Stimulated activated CD4-positive, alpha-beta T cell treated with anti-CD3 and anti-CD28 coated beads, TNF-alpha, amount 100 ng/mL, for 1 hour (primary cell): ENCODE measurements at places on chromosomes 7 and 10.

DNA sequence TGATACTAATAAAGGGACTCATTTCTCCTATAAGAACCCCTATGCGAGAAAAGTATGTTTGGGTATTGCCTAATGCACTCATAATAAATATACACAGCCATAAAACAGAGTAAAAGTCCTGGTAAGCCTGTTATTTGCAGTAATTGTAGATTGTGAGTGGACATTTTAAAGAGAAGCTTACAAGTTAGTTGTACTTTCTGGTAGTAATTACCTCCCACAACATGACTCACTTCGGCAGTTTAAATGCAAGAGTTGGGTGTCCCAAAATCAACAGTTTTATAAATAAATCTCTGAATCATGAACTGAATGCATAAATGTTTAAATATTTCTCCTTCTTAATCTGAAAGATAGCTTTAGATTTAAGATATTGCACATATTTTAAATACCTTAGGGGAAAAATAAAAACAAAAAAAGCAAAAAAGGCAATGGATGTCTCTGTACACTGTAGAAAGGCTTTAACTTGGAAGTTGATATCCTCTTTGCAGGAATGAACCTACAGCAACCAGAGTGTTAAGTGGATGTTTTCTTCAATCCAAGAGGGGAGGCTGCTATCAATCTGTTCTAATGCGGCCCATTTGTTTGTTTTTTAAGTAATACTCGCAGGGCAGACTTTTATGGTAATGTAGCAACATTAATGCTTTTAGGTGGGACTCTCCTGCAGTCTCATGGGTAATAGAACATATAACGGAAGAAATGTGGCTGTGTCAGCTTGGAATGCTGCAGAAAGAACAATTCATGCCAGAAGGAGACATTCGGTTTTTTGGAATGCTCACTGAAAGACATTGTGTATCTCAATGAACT lies 57.3 kb upstream of the ZEB1 start:
- DNase-seq, result no peak

GRCh38 chr7:87918740-87919139 lies 15.3 kb upstream of the ADAM22 start:
- DNase-seq, result no peak

DNA sequence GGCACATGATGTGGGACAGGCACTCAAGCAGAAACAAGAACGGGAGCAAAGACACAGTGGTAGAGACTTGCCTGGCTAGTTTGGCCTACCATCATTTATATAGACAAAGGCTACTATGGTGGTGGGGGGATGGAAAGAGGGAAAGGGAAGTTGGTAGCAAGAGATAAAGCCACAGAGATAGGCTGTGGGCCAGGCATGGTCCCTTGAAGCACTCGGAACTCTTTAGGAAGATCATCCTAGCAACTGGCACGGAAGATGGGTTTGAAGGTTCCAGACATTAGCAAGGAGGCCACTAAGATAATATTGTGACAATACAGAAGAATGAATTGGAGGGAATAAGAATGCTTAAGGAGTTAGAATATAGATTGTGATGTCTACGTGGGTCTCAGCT lies 319.6 kb downstream of the ELMO1 start:
- no peak for DNase-seq

DNA sequence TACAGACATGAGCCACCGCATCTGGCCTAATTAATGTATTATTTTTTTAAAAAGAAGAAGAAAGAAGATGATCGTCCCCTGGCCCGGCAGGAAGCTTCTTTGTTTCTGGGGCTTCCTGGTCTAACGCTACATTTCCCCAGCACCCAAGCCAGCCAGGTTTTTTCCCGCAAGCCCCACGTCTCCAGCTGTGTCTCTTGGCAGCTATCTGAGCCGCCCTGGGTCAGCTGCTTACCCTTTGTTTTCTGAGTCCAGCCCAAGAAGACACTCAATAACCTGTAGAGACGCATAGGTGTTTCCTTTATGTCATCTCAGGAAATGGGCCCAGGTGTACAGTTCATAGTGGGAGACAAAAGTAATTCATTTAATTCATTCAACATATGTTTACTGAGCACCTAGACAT lies 110.2 kb downstream of the MTPAP start:
- no peak for DNase-seq

DNA sequence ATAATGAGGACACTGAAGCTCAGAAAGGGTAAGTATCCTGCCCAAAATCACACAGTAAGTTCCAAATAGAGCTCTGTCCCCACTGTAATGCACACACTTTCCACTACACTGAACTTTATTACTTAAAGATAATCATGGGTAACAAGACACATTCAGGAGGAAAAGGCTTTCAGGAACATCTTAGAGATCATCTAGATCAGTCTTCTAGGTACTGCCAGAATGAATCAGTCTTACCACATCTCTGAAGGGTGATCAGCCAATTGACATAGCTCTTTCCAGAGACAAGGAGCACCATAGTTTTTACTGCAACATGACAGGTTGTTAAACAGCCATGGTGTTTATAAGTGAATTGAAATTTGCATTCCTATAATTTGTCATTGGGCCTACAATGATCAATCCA lies 5.4 kb upstream of the HERPUD2 start:
- no peak for DNase-seq

GRCh38 chr7:17651863-17652385 lies 288.4 kb downstream of the SNX13 start:
- DNase-seq, result no peak

- no peak for DNase-seq
Measured at GRCh38 chr10:122362031-122362592, 12.4 kb upstream of the PLEKHA1 start.

DNA sequence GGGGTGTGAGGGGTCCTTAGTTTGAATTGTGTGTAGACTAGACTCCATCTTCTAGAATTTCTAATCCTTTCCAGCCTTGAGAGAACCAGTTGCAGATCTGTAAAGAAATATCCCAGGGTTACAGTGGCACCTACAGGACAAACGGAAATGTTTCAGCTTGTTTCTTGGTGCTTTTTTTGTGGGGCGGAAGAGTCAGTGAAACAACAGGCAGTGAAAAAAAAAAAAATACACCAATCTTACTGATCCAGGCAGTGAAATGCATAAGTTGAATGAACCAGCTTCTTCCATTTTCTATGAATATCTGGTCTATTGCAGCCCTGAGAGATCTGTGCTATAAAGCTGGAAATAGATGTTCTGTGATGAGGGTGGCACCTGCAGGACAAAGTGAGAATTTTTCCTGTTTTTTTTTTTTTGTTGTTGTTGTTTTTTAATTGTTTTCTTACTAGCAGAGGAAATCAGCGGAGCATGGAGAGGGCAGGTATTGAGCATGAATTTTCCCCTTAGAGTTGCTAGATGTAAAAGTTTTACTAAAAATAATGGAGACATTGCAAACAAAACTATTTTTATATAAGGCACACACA lies 81.9 kb upstream of the DYNC1I1 start:
- no peak for DNase-seq

- no peak for DNase-seq
Measured at GRCh38 chr10:47381427-47382379, 2.4 kb downstream of the ZNF488 start.

DNA sequence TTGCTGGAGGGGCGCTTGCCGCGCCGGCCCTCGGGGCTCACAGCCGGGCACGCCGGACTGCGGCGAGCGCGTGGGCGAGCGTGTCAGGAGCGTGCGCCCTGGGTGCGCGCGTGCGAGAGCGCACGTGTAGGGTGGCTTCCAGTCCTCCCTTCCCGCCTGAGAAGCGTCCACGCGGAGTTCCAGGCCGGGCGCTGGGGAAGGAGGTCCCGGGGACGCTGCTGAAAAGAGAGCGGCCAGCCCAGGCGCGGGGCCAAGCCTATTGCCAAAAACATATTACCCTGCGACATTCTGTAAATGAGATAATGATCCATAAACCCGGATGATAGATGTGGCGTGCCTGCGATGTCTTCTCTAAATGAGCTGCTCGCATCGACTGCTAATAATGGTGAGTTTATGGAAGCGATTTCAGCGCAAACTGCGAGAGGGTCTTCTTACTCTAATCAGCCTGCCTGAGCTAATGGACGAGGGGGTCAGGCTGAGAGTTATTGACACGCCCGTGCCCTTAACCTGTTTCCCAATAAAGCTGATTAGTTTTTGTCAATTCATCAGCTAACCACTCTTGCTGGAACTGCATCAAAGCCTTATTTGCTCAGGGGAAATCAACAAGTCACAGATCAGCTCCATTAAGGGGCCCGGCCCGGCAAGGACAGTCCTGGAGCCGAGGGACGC lies 8.0 kb upstream of the MNX1 start:
- no peak for DNase-seq

- no peak for DNase-seq
Measured at GRCh38 chr10:78798976-78799730, 269.6 kb upstream of the ZMIZ1 start.

DNA sequence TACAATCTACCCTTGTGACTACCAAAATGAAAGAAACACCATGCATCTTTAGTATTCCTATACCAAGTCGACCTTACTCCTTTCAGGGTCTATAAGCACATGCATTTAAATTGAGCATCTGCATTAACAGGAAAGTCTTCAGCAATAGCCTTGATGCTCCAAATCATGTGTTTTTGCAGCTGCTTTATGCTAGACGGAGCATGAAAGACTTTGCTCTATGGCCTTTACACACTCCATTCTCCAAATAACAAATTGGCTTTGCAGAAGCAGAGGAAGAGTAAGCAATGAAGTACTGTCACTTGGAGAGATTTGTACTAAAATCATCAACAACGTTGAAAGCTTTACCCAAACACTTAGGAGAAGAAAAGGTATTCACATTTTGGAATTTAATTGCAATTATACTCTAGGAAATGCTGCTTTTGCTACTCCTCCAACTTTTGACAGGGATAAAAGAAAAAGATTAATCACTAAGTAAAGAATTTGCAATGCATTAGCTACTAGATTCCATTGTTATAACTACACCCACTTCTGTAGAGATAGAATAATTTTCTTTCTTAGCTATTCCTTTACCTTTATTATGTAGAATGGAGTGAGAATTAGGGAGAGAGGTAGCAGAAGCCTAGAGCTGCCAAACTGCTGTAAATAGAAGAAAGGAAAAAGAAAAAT lies 131.8 kb downstream of the SEMA3E start:
- DNase-seq, result no peak

- peak; percentile 49 for DNase-seq
Measured at GRCh38 chr7:149147752-149148653, 750 bp downstream of the ZNF398 start.

DNA sequence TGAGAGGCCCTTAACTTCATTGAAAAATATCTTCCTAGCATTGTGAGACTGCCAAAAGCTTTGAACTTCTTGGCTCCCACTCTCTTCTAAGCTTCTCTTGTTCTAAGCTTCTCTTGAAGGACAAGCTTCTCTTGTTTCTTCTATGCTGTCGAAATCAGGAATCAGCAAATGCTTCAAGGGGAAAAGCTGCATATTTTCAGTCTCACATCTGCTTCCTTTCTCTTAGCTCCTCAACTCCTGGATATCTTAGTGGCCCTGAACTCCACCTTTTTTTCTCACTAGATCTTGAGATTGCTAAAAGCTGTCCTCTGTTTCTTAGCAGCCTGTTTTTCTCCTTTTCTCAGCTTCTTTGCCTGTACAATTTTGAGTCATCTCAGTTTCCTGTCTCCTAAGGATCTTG lies 73.0 kb downstream of the NEUROD6 start:
- DNase-seq, result no peak

GRCh38 chr10:95815133-95815532 lies 59.2 kb downstream of the ENTPD1 start:
- DNase-seq, result no peak

- DNase-seq, result no peak
Measured at GRCh38 chr7:112147793-112148361, 58.3 kb downstream of the DOCK4 start.

DNA sequence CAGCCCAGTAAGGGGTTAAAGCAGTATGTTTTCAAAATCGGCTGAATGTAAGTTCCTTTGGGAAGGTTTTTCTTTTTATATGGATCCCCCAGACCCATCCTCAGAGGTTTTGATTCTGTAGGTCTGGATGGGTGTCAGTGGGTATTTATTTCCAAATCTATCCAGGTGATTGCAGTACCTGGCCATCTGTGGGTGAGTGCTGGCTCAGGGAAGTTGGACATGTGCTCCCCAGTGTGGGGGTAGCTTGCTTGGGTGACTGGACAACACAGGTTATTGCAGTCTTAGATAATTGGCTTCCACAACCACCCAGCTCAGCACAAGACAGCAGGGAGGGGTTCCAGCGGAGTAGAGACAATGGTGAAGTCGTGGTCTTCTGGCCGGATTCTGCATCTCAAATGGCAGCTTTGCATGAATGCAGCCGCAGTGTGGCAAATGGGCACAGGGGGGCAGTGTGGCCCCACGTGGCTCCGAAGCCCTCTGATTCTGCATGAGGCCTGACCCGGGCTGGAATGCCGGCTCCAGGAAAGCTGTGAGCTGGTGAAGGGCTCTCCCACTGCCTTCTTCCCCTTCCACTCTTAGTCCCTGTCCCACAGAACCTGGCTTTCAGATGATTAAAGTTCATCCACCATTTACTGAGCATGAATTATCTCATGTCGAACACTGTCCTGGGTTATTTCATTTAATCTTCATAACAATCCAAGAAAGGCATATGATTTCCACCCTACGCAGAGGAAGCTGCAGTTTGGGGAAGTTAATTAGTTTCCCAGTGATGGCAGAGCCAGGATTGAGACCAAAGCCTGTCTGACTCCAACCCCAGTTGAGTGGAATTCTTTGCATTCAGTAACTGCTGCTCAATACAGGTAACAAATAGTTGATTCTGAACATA lies 64.5 kb upstream of the SYPL1 start:
- DNase-seq, result peak; percentile 40

- no peak for DNase-seq
Measured at GRCh38 chr7:47405286-47405904, 176.5 kb downstream of the TNS3 start.

GRCh38 chr10:72133517-72133916 lies 45.2 kb upstream of the SPOCK2 start:
- no peak for DNase-seq

DNA sequence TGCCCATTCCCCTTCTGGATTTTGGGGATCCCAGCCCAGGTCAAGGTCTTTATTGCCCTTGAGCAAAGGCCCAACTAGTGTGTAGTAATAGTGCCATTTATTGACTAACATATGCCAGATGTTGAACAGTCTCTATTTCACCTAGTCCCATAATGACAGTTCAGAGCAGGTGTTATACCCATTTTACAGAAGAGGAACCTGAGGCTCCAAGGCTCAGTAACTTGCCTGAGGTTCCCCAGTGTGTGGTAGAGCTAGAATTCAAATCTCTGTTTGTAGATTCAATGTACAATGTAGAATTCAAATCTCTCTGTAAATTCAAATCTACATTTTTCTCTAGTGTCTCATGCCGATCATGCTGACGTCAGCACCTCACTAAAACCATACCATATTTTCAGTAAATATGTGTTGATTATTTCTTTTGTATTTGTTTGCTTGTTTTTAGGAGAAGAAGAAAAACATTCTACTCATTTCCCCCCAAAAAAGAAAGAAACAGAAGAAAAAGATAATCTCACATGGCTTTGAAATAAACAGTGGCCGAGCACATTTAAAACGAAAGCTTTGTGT lies 329.7 kb downstream of the PRPF18 start:
- DNase-seq, result no peak

- no peak for DNase-seq
Measured at GRCh38 chr10:22105270-22105669, 101.7 kb upstream of the DNAJC1 start.

- no peak for DNase-seq
Measured at GRCh38 chr10:78335691-78336401, 302.2 kb downstream of the RPS24 start.
